Eye (tissue), 1 donor: ENCODE measurements at places on chromosomes 7 and 10.

- peak; percentile 87 for DNase-seq
These were observed 860 bp upstream of the WDR86 start for GRCh38 chr7:151410405-151411390.

DNA sequence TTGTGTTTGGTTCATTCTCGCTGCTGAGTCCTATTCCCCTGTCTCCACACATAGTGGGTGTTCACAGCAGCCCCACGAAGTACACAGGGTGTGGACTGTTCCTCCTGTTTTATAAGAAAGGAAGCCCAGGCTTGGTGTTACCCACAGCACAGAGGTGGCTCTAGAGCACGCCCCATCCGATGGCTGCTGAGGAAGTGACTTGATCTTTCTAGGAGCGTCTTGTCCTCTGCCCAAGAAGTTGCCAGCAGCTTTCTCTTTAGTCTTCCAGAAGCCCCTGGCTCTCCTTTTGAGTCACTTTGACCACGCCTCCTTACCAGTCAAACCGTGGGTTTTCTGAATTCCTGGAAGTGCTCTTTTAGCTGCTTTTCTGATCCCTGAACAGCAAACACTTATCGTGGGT lies 94.0 kb downstream of the GRK5 start:
- DNase-seq = no peak

- no peak for DNase-seq
These were observed 11.2 kb upstream of the PRDX3 start for GRCh38 chr10:119189811-119190282.

GRCh38 chr7:46900312-46901263 lies 681.3 kb downstream of the TNS3 start:
- DNase-seq = no peak

DNA sequence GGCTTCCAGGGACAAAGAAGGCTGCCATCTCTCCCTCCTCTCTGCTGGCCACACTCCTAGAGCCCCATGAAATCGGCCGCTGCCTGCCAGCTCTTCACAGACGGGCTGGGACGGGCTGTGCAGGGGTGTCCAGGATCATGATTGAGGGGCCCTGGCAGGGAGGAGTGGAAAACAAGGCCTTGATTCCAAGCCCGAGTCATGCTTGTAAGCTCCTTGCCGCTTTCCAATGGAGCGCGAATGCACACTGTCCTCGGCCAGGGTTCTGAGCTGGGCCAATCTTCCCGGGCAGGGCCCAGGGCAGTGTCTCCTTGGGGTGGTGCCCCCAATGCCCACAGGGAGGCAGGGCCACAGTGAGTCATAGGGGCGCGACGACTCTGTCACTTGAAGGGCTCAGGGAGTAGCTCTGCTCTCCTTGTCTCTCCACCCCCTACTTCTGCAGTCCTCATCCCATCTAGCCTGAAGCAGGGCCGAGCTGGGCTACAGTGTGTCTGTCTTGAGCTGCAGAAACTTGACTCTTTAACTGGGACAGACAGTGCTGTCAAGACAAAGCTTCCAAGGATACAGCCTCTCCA lies 186.2 kb upstream of the SVIL start:
- no peak for DNase-seq

DNA sequence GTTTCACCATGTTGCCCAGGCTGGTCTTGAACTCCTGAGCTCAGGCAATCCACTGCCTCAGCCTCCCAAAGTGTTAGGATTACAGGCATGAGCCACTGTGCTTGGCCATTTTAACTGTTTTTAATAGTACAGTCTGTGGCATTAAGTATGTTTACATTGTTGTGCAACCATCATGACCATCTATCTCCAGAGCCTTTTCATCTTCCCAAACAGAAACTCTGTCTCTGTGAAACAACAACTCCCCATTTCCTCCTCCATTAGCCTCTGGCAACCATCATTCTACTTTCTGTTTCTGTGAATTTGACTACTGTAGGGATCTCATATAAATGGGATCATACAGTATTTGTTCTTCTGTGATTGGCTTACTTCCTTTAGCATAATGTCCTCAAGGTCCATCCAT lies 48.3 kb upstream of the SEPHS1 start:
- DNase-seq = no peak

DNA sequence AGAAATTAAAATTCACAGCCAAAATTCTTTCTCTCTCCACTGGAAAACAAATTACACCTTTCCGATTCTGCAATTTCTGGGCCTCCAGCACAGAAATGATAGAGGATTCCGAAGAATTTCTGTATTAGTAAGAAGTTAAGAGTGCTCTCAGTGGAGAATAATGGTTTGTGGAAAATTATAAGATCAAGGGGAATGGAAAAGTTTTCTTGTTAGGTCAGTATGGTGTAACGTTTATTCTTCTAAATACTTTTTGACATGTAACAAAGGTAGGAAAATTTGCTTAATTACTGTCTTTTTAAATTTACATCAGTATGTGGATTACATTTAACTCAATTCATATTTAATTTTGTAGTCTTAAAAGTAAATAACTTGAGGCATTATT lies 288.3 kb upstream of the NFE2L3 start:
- DNase-seq = peak; percentile 50

- no peak for DNase-seq
These were observed 16.4 kb downstream of the IQCE start for GRCh38 chr7:2575046-2575732.

DNA sequence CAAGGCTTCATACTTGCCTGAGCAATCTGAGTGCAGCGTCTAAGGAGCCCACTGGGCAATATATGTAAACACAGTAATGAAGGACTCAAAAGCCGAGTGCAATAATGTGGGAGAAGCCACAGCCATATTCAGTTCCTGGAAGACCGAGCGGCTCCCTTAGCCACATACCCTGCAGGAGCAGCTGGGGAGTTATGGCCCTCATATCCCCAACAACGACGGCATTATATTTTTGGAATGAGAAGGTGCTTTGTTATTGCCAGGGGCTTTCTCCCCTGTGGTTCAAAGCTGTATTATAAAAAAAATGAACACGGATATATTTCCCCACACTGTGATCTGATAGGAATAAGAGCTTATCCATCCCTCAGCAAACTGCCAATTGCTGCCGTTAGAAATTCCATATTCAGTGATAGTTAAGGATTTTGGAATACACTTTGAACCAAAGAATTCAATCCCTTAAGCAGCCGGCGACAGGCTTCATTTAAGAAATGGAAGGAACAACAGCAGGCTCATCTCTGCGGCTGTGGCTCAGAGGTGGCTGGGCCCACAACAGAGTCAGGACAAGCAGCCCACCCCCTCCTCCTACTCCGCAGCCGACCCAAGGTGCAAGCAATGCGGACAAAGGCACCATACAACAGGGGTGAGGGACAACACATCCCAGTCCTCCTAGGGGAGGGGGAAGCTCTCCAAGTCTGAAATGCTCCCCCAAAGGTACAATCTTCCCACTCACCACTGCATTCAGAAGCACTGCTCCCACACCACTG lies 77.2 kb downstream of the TNS3 start:
- DNase-seq = no peak

- DNase-seq = peak; percentile 71
These were observed 682.8 kb downstream of the MAGI2 start for GRCh38 chr7:78770422-78771410.

DNA sequence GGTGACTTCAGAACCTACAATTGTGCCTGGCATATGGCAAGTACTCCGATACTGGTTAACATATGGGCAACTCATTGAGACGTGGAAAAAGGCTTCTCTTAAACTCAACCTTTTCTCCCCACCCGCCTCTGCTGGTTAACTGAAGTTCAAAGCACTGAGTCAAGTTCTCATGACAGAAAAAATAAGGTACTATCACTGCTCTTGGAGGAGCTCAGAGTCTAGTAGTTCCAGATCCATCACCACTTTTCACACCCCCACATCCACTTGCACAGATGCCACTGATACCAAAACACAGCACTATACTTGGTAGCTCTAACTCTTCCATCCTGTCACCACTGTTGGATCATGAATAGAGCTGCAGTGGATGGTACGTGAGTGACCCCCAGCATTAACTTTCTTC lies 36.2 kb downstream of the CCDC6 start:
- DNase-seq = no peak

DNA sequence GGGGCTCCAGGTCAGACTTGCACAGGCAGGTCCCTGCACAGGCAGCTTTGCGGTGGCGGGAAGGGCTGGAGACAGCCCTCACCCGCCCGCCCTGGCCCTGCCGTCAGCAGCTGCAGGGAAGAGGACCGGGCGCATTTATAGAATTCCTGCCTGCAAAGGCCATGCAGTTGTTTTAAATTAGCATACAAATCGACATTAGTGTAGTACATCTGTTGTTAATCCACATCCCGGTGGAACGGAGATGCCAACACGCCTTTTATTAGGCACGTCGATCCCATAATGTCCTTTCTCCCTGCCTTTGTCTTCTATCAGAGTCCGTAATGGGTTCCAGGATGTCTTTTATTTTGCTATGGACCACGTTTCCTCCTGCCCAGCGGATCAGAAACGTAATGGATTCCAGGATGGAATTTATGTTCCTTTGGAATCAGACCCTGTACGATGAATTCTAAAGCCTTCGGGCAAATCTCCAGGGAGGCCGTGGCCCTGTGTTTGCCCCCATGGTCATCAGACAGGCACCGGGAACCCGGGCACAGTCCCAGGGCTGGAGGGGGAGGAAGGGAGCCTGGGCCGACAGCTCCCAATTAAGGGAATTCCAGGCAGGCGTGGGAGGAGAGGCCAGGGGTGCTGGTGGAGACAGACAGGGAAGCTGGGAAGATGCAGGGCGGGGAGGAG lies 123.9 kb downstream of the COL26A1 start:
- DNase-seq = peak; percentile 80

DNA sequence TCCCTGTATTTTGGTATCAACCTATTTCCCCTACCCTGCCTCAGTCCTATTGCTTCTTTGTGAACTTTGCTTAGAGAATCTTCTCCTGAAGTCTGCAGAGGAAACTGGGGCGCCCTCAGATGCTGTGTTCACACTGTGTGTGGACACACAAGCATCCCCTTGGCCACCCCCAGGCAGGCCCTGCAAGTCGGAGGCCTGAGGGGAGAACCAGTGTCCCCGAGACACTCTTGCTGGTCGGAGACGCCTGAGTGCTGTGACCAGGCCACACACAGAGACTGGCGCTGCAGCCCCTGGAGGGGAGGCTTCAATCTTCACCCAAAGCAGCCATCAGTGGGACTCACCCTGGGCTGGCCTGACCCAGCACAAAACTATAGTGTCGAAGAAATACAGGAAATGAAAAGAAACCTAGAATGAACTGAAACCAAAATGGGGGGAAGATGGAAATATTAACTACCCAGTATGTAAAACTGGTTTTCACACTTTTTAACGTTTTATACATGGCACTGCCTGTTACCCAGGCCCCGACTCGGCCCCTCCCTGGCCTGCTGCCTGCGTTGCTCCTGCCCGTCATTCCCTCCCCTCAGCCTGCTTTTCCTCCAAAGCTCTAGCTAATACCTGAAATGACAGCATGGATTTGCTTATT lies 48.4 kb upstream of the FAM20C start:
- no peak for DNase-seq

- peak; percentile 28 for DNase-seq
These were observed 47.0 kb downstream of the PTN start for GRCh38 chr7:137296576-137296975.

DNA sequence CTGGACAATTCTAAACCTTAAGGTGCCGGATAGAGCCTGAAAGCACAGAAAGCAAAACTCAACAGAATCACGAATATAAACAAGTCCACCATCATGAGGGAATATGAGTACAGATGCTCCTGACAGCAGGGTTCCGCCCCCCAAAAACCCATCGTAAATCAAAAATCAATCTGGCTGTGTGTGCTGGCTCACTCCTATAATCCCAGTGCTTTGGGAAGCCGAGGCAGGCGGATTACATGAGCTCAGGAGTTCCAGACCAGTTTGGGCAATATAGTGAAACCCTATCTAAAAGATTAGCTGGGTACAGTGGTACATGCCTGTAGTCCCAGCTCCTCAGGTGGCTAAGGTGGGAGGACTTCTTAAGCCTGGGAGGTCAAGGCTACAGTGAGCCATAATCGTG lies 12.2 kb downstream of the BUD31 start:
- no peak for DNase-seq
